ENCODE measurements at places on chromosomes 2 and 18.

DNA sequence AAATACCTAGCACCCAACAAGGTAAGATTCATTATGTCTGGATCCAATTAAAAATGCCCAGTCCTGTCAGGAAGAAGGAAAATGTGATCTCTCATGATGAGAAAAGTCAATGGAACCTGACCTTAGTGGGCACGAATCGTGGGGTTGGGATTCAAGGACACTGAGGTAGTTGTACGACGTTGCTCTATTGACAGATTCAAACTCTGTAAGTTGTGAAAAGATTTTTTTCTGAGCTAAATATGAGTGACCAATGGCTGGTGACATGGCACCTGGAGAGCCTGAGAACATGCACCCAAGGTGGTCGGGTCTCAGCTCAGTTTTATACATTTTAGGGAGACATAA is 148.2 kb downstream of the NDUFA10 start:
- no peak for DNase-seq

GRCh38 chr18:9103376-9103873 is 926 bp downstream of the NDUFV2 start:
- peak; percentile 21 for DNase-seq

GRCh38 chr2:240727913-240728312 is 36.2 kb downstream of the AQP12A start:
- DNase-seq: no peak

GRCh38 chr2:76668279-76668678 is 853.9 kb downstream of the LRRTM4 start:
- DNase-seq: no peak

DNA sequence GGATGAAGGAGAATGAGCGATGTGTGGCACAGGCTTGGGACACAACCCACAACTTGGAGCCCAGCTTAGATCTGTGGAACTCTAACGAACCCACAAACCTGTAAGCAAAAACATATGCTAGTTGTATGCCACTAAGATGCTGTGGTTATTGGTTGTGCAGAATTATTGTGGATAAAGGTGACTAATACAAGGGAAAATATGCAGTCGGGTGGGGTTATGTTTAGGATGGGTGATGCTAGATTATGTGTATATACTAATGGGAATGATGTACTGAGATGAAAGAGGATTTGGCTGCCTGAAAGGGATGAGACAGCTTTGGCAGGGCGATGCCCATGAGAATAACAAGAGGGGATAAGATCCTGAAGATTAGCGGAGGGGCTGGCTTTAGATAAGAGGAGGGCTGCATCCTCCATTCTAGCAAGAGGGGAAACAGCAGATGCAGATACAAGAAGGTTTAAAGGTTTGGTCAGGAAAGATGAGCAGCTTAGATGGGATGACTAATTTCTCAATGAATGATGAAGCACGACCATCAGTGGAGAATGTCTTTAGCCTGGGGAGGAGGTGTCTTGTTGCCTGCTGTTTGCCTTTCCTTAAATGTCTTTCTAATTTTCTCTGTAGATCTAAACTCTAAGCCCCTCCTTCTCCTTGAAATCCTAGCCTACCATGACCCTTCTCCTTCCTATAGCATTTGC is 49.6 kb downstream of the GALNT14 start:
- DNase-seq: no peak

GRCh38 chr2:143390171-143390570 is 261.0 kb downstream of the ARHGAP15 start:
- DNase-seq: no peak

- peak; percentile 23 for DNase-seq
Measured at GRCh38 chr2:20818820-20819219, 4.1 kb downstream of the LDAH start.

- DNase-seq: no peak
Measured at GRCh38 chr2:237487496-237487895, 445 bp downstream of the MLPH start.

- no peak for DNase-seq
Measured at GRCh38 chr2:166805753-166806152, 82.5 kb upstream of the XIRP2 start.

Measured in NB4 (cell line).